Sigmoid colon (tissue), 7 donors: ENCODE measurements at places on chromosomes 6 and 20. TPM values are rescaled to one million over a fixed set of nuclear protein-coding genes. Genes with fewer than 3 reads are reported as not detected.
A peak's percentile ranks its signal among the peaks of the same experiment; 100 is the strongest.

DNA sequence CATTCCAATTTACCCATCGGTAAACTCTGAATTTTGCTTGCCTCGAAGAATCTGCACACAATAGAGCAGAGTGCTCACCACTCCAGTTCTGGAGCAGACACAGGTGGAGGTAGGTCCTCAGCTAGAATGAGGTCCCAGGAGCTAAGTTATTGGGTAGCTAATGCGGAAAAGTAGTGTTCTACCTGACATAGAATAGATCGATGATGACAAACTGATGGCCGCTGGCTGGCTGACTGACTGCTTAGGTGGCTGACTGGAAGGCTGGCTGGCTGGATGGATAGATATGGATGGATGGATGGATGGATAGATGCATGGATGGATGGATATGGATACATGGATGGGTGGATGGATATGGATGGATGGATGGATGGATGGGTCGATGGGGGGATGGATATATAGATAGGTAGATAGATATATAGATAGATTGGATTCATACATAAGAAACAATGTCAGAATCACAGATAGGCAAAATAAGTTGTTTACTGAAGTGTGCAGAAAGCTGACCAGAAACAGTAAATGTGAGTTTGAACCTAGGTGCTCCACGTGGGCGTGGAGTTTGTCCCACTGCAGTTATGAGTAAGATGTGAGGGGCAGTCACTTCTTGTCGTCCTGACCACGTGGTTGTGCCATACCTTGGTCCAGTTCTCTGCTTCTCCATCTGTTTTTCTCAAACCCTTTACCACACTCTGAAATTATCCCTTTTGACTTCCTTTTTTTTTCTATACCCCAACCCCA is 62.1 kb downstream of the TBXT start:
- no peak for DNase-seq

DNA sequence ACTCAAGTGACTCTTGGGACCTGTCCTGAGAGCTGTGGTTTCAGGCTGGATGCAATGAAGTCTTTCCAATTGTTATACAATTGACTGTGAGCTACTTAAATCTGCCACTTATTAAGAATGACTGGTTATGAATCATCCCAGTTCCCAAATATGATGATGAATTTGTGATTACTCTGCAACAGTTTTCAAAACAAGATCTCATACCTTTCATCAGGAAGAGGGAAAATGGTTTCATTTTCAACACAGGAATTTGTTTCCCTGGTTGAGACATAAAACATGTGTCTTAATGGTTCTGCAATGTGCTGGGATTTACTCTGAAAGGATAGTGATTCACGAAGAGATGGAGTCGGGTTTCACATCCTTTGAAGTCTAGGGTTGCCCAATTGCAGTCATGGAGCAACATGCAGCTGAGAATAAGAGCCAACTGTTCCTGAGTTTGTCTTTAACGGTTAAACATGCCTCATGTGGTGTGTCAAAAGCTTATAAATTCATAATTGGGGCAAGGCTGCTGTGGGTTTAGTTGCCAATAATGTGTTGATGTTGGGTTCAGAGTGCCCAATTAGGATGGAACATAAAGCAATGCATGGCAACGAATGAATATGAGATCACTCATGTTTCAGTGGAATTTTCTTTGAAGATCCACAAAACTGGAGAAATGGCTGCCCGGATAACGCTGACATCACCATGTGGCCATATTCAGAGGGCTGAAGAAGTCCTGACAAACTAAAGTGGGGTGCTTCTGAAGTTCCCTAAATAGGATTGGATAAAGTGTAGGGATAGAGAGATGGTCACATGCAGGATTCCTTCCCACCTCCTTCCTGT is 41.0 kb downstream of the CYP24A1 start:
- DNase-seq = peak; percentile 72

GRCh38 chr6:84916704-84917103 is 152.3 kb upstream of the TBX18 start:
- DNase-seq = no peak

The PAX1 gene
- polyA plus RNA-seq = not detected

- no peak for DNase-seq
Observed at GRCh38 chr6:53605543-53606235, 59.9 kb downstream of the KLHL31 start.

The CEP43 gene
- polyA plus RNA-seq = 19.7 TPM

- DNase-seq = no peak
Observed at GRCh38 chr6:25218346-25218745, 60.8 kb upstream of the CARMIL1 start.
